NCI-H510A treated with DMSO at 0.1 percent for 48 hours (cell line): ENCODE measurements at places on chromosomes 2 and 18.

- no peak for DNase-seq
Measured at GRCh38 chr2:98709535-98709934, 21.4 kb downstream of the MGAT4A start.

DNA sequence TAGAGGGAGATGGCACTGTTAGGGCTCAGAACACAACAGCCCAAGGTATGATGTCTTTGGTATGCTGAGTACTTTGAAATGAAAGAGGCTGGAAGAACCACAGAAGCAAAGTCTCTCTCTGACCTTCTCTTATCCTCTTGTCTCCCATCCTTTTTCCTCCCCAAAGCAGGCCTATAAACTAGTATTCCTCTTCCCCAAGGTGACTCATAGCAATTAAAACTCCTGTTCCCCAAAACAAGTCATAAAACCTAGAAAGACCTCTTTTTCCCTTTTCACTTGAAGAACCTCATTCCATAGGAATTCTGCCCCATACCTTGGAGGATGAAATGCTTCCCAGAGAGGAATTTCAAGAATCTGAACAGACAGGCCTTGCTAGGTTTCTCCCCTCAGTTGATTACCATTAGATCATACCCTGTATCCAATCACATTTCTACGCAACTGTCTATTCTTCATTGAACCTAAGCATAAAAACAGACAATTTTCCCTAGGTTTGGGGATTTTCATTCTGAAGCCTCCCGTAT lies 25.7 kb downstream of the MDH1 start:
- DNase-seq: no peak

- DNase-seq: no peak
Measured at GRCh38 chr2:206256706-206257205, 17.7 kb upstream of the ZDBF2 start.

DNA sequence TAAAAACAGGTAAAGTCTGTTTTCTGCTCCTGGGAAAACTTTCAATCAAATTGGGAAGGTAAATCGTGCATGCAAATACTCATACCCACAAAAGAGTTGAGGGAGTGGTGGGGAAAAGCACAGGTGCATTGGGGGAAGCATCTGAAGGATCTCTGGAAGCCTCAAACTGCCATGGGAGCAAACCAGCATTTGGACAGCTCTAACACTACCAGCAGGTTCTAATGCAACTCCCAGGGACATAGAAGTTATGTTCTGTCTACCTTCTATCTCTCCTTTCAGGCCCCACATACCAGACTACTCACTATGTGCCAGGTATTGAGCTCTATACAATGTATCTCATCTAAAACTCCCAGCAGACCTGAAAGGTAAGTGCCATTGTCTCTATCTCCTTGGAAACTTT lies 933.7 kb downstream of the NRXN1 start:
- DNase-seq: no peak

DNA sequence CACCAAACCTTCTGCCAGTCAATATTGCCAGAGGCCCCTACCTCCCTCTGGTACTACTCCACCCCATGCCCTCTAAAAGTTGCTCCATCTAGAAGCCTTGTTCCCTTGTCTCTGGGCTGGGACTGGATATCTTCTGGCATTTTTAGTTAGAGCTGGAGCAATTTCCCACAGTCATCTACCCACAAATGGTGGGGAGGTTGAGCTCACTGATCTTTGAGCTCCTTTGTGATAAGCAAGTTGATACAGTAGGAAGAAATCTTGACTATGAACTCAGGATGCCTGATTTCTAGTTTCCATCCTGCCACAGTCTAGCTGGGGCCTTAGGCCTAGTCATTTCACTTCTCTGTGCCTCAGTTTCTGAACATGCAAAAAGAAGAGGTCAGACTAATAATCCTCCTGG lies 155.0 kb downstream of the MAIP1 start:
- DNase-seq: no peak

DNA sequence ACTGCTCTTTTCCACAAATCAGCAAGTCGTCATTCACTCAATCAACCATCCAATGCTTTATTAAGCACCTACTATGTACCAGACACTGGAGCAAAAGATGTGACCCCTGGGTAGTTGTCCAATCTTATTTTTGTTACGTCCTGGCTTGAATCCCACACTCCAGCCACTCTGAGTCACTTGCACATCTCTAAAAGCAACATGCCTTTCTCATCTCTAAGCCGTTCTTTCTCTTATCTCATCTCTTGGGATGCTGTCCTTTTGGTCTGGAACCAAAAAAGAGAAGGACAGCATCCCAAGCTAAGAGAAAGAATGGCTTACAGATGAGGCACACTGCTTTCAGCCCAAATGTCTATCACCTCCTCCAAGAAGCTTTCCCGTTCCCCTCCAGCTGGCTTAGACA lies 58.8 kb downstream of the RNF152 start:
- DNase-seq: no peak

DNA sequence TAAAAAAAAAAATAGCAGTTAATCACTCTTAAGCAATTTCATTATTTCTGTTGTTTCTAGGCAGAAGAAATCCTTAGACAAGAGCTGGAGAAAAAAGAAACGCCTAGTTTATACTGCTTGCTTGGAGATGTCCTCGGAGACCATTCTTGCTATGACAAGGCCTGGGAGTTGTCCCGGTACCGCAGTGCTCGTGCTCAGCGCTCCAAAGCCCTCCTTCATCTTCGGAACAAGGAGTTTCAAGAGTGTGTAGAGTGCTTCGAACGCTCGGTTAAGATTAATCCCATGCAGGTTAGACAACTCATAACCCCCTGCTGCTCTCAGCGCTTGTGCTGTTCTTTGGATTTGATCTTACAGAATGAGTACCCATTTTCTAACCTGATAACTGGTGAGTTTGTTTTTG lies 130.4 kb downstream of the TTC27 start:
- no peak for DNase-seq

DNA sequence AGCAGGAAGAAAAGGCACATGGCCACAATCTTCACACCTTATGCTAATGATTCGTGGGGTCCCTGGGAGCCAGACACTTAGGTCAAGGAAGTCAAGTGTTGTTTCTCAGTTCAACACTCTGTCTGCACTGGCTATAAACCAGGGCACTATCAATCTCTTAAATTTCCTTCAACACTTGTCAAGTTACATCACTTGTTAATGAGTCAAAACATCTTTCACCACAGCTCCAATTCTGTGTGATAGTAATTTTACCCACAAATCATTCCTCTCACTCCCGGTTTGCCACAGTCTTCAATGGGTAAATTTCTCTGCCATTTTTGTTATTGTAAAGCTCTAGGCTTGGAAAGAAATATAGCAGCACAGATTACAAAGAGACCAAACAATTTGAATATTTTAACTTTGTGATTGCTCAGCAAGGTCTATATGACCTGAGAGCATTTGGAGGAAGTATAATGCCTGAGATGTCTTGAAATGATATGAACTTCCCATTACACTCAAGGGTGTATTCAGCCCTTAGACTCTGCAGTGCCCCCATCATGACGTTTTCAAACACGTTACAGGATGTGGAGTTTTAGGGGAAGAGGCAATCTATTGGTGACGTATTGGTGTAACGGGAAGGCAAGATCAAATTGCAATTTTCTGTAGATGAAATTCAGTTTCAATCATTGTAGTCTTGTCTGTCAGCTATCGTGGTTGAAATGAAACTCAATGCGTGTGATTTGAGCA lies 78.7 kb downstream of the ICOS start:
- no peak for DNase-seq

GRCh38 chr18:79479761-79480161 lies 84.0 kb downstream of the NFATC1 start:
- DNase-seq: no peak

DNA sequence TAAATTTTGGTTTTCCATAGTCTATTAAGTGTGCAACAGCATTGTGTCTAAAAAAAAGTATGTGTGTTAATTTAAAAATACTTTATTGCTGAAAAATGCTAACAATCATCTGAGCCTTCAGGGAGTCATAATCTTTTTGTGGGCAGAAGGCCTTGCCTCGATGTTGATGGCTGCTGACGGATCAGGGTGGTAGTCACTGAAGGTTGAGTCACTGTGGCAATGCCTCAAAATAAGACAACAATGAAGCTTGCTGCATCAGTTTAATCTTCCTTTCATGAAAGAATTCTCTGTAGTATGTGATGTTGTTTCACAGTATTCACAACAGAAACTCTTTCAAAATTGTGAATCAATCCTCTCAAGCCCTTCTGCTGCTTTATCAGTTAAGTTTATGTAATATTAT lies 31.3 kb downstream of the HDHD2 start:
- DNase-seq: no peak

DNA sequence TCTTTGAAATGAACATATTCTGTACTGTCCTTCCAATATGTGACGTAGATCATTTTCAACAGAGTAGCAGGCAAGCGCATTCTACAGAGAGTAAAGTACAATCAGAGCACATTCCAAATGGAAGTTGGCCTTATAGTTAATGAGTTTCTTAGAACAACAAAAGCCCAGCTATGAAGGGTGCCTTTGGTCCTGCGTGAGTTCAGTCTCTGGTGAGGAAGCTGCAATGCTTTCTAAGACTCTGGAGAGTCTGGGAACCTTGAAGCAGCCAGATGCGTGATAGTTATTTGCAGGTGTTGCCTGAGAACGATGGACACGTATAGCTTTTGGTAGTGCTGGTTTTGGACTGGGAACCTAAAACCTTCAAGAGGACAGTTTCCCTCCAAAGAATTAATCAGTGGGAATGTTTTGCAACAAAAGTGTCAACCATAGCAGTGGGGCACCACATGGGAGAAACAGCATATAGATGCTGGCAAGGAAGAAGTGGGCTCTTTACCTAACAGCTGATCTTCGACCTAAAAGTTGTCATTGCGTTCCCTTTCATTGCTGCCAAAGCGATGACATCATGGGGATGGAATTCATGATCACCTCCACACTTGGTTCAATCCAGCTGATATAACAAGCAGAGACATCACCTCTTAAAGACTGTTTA lies 9.3 kb upstream of the SNORC start:
- DNase-seq: no peak
